ENCODE measurements at places on chromosomes 1 and 21.

DNA sequence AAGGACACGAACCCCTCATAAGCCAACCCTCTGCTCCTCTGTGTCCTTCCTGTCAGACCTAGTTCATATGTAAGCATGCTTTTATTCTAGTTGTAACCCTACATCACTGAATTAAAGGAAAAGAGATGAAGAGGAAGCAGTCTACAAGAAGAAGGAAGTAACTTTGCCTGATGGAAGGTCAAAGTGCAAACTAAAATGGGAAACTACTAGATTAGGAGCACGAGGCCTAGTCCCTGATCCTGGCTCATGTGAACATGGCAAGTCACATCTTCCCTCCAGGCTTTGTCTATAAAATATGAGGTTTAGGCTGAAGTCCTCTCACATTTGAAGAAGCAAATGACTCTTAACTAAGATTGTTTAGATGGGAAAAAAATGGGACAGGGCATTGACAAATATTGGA, 13.2 kb downstream of the ZMYND12 start:
- no peak for DNase-seq

- DNase-seq: no peak
These were observed 331.8 kb downstream of the NEGR1 start for GRCh38 chr1:71950579-71950978.

DNA sequence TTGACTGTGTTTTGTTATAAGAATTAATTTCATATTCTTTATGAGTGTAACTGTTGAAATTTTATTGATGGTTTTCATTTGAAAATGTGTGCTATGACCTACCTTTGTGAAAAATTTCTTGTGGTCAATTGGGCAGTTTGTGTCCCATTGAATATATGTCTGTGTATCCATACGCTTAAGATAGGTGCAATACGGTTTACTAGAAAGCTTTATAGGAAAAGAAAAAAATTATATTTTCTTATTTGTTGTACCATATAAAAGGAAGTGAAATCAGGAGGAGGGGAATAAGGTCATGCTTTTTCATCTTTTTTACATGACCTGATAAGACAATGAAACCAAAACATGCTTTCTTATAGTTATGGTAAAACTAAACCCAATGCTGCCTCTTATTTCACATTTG, 807.7 kb downstream of the USP25 start:
- no peak for DNase-seq

DNA sequence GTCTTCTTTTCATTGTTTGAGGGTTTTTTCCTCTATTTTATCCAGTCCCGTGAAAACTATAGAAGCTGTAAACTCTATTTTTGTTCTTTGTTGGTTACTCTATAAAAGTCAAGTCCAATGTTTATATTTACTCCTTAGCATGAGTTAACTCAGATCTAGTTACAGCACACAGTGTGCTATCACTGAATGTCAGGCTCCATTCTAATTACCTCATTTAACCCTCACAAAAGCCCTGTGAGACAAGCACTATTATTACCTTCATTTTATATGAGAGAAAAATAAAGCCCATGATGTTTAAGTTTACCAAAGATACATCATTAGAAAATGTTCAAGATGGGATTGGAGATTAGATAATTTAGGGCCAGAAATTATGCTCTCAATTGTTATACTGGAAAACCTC, 251.4 kb upstream of the SNX7 start:
- DNase-seq: no peak

- no peak for DNase-seq
These were observed 19.4 kb downstream of the RGL1 start for GRCh38 chr1:183824291-183824690.
